ENCODE measurements at places on chromosomes 7 and 10. TPM values are rescaled to one million over a fixed set of nuclear protein-coding genes. Genes with fewer than 3 reads are reported as not detected.

GATA3 gene
- polyA plus RNA-seq, result not detected

AGAP9 gene
- polyA plus RNA-seq, result 0.70 TPM

EVX1 gene
- polyA plus RNA-seq, result not detected

NACAD gene
- polyA plus RNA-seq, result 4.8 TPM

HOXA2 gene
- polyA plus RNA-seq, result not detected

CLDN3 gene
- polyA plus RNA-seq, result not detected
